ENCODE measurements at places on chromosomes 4 and X.

GRCh38 chrX:131802836-131803626, 220.1 kb upstream of the STK26 start:
- DNase-seq: no peak

GRCh38 chr4:137678796-137679195, 146.5 kb upstream of the PCDH18 start:
- DNase-seq: no peak

DNA sequence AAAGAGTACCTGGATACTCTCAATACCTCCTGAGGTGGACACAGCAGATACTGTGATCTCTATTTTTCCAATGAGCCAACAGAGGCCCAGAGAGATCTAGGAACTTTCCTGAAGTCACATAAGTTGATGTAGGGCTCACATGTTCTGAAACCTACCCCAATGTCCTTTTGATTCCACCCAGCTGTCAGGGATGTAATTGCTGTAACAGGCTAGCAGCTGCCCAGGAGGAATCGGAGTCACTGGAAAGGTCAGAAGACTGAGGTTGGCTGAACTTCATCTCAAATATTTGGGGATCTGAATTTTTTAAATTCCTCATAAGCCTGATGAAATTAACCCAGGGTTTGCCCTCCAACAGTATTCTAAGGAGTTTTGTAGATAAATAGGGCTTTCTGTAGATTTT, 52.5 kb upstream of the PROM1 start:
- no peak for DNase-seq

- DNase-seq: no peak
These were observed at the start of gene PLP1 for GRCh38 chrX:103776546-103776945. TSS of gene PLP1 (plus strand) at chrX:103776840. CDS start at chrX:103776996, 156 bp downstream.

- DNase-seq: no peak
These were observed 27.3 kb upstream of the RAPGEF2 start for GRCh38 chr4:159075531-159075932.

- DNase-seq: no peak
These were observed 99.9 kb upstream of the CPEB2 start for GRCh38 chr4:14902342-14902741.

- DNase-seq: no peak
These were observed 484.2 kb downstream of the BCOR start for GRCh38 chrX:39613482-39613995.

- no peak for DNase-seq
These were observed 15.0 kb downstream of the FNIP2 start for GRCh38 chr4:158783785-158784184.

DNA sequence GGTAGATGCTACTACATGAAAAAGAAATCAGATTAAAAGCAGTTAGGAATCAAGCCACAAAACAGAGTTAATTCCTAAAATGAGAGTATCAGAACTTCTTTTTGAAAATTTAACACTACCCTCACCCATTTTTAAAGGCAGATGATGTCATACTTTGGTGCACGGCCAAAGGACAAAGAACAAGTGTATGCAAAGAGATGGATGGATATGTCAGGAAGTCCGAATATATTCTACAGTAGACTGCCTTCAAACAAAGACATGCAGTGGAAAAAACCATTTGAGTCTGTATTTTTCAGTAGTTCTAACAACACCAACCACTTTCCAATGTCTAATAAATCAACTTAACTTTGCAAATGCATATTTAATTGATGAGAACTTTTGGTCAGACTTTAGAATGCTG, 2.2 kb downstream of the AIFM1 start:
- no peak for DNase-seq

DNA sequence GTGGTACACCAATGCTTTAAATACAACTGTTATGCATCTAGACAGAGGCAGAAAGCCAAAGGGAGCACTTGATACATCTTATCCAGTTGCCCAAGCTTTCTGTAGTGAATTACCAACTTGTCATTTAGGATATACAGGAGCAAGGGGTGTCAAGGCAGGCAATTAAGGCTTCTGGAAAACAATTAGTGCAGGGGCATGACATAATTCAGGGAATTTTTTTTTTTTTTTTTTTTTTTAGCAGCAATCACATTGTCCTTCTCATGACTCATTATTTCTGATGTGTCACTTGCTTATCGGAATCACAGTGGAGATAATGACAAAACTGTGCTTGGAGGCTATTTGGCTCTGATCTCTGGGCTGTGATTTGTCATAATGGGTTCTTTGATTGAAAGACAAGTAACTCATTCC, 259.5 kb downstream of the ARHGAP24 start:
- DNase-seq: no peak

DNA sequence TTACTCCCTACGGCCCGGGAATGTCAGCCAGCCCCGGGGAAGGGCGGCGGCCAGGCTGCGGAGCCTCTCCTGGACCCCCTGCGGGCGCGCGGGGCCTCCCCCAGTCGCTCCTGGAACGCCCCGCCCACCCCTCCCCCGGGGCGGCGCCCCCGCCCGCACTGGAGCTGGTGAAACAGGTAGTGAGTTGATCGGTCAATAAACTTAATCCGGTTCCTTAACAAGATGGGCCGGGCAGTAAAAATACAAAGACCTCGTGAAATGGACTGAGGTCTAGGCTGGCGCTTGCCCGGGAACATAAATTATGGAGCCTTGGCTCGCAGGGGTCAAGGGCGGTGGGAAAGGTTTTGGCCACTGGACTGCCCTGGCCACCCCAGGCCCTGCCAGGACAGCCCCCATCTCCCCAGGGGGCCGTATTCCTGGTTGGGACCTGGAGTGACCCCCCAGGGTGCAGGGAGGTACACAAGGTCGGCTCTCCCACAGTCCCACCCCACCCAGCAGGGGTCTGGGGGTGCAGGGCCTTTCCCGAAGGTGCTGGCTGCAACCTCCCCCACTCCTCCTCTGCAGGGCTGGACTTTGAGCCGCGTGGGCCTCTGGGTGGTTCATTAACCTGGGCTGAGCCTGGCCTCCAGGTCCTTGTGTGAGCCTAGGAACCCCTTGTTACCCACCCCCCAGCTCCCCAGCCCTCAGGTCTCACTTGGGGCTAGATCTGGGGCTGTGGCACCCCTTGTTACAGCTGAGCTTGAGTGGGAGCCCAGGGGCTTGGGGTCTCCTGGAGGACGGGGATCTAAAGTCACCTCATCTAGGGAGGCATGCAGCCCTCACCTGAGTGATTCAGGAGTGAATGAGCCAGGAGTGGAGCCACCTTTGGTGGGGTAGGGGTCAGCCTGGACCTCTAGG, 2.5 kb downstream of the FGFR3 start:
- no peak for DNase-seq

- no peak for DNase-seq
These were observed 219.6 kb downstream of the PTTG2 start for GRCh38 chr4:38179690-38180377.

DNA sequence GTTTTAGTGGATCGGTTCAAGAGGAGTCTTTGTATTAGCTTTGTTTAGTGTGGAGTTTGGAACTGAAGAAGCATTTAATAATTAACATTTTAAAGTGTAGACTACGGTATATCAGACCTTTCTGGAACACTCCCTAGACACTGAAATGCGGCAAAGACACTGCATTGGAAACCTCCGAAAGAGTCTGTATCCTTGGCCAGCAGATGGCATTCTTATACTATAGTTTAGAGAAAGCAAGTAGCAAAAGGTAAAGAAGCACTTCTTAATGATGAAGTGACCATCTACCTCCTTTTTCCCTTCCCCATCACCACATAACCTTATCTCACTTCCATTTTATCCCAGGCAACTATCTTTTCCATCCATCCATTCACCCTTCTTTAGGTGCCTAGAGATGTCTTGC, 7.6 kb downstream of the FABP2 start:
- no peak for DNase-seq

DNA sequence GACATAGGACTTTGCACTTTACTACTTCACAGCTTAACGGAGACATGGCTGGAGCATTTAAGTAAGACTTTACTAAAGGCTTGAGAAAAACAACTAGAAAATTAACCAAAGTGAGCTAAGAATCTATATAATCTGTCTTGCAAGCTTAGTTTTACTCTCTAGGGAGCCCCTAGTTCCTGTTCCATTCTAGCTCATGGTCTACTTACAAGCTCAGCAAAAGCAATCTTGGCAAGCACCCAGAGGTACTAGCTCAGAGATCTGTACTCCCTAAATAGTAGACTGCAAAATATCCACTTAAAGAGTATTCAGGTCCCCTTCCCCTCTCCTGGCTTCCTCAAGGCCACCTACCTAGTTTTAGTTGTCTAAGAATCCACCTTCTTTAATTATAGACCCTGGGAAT, 469.0 kb downstream of the IDS start:
- DNase-seq: no peak

DNA sequence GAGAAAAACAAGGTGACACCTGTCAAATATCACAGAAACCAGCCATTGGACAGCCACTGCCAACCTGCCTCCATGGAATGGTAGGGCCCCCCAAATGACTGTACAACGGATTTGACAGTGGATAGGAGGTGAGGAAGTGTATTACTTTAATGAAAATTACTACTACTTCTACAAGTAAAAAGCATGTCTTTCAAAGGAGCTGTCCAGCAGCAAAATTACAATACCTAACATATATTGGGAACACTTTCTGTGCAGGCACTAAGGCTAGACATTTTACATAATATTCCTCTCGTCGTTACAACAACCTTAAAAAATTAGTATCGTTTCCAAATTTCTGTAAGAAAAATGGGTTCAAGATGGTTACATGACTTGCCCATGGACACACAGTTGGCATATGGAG, 14.9 kb downstream of the PPP3CA start:
- no peak for DNase-seq

- DNase-seq: no peak
These were observed 12.5 kb downstream of the GRXCR1 start for GRCh38 chr4:42904986-42905385.

DNA sequence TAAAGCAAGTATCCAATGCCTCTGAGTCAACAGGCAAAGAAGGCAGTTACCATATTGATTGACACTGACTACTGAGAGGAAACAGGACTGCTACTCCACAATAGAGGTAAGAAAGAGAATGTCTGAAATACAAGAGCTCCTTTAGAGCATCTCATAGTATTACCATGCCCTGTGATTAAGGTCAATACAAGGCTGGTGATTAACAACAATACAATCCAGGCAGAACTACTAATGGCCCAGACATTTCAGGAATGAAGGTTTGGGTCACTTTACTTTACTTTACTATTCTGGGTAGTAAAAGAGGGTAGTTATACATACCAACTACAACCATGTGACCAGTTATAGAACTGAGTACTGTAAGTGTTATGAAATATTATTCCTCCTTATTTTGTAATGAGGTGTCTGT, 44.5 kb downstream of the BRWD3 start:
- DNase-seq: no peak

DNA sequence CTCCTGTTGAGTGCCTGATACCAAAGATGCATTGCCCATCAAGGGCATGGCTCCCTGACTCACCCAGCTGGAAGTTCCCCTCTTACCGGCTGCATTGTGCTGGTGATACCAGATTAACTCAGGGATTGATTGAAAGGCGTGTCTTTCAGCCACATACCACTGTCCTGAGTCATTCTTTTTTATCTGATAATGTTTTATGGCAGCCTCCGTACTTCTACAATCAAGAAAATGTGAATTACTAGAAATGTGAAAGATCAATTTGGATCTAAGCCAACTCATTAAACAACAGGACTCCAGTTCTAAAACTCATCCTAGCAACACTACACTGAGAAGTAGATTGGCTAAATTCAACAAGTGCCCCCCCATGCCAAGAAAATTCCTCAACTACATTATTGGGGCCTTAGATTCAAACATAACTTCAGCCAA, 40.0 kb downstream of the TXK start:
- peak; percentile 58 for DNase-seq

DNA sequence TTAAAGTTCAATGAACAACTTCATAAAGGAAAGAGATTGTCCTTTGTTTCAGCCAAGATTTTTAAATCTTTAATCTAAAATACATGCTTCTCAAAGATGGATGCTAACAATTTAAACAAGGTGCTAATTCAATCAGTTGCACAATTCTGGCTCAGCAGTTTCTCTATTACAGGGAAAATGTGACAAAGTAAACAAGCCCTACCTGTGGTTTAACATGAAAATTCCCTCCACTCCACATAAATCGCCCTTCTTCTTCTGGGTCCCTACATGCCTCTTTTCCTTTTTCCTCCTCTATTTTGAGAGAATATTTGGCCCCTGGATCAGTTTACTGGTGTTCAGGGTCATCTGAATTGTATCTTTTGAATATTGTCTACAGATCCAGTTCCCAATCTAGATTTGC, 80.6 kb downstream of the FRYL start:
- DNase-seq: no peak

- DNase-seq: no peak
These were observed 73.1 kb downstream of the PHEX start for GRCh38 chrX:22105231-22105630.

- DNase-seq: no peak
These were observed 692.4 kb downstream of the FAT4 start for GRCh38 chr4:126007142-126007541.

GRCh38 chr4:105808750-105809041, 86.6 kb upstream of the NPNT start:
- no peak for DNase-seq

GRCh38 chr4:1728061-1728980, 7.0 kb downstream of the TACC3 start:
- no peak for DNase-seq

DNA sequence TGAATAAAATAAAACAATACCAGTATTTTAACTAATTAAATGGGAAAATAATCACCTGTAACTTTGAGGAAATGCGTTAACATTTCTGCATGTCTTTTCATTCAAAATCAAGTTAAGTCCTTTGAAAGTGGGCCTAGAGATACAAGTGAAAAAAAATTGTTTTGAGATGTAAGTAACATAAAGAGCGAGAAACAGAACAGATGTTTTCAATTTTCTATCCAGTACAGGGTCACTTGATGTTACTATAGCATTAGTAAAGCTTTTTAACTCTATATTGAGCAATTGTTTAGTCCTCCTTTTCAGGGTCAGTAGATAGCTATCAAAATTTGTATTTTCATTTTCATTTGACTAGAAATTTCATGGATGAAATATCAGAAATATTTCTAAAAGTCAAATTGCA, 761.4 kb downstream of the CCSER1 start:
- no peak for DNase-seq

GRCh38 chrX:12042615-12043014, 95.7 kb upstream of the FRMPD4 start:
- DNase-seq: no peak

All from stimulated activated CD8-positive, alpha-beta memory T cell treated with anti-CD3 and anti-CD28 coated beads, Interleukin-15, amount 100 ng/mL, for 48 hours (primary cell).